Epithelial cell of esophagus (primary cell): ENCODE measurements at places on chromosomes 6 and 20.

GRCh38 chr6:17724341-17724740 lies 17.6 kb upstream of the NUP153 start:
- peak; percentile 80 for DNase-seq

DNA sequence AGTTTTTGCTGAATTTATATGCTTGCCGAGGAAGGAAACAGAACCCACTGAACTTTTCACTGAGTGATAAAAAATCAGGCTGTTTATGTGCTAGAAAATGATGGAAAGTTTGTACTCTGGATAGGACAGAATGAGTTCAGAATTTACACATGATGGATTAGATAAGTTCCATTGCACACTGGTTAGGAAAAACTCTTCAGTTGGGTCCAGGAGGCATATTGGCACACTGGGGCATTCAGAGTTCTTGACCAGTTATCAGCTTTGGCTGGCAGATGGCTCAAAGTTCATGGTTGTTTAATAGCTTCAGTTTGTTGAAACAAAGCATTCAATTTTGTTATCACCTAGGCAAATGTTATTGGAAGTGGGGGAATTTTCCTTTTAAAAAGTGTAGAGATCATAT lies 613.3 kb upstream of the SYNCRIP start:
- DNase-seq = no peak

DNA sequence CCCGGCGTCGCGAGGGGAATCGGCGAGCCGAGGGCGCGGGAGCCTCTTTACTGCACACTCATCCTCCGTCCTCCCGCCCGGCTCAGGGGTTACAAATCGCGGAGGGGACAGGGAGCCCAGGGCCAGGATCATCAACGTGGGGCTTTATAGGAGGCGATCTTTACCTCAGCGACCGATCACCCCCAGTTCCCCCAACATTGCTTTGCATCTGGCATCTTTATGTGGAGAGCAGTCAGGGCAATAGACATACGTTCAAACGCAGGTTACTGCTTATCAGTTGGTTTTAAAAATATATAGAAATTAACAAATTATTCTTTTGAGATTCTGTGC lies 634 bp downstream of the HSF2 start:
- peak; percentile 14 for DNase-seq

GRCh38 chr20:62160253-62160652 lies 16.7 kb downstream of the SS18L1 start:
- DNase-seq = no peak

DNA sequence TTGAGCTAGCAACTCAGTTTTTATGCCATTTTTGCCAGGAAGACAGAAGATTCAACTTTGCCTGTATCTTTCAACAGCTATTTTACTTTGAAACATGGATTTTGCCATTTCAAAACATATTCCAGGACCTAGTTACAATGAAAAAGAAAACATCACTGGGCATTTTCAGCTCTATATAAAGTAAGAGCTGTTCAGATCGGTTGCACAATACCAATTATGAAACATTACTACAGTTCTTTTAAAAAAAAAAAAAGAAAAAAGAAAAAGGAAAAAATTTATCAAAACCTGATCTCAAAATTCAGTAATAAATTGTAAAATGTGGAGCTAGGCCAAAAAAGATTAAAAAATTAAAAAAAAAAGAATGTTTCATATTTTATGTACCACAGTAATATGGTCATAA lies 15.6 kb downstream of the BCLAF1 start:
- DNase-seq = no peak

- DNase-seq = no peak
These were observed 70.8 kb downstream of the PYGB start for GRCh38 chr20:25318471-25319240.

- DNase-seq = peak; percentile 53
These were observed 2.4 kb downstream of the MARCKS start for GRCh38 chr6:113859349-113860180.

DNA sequence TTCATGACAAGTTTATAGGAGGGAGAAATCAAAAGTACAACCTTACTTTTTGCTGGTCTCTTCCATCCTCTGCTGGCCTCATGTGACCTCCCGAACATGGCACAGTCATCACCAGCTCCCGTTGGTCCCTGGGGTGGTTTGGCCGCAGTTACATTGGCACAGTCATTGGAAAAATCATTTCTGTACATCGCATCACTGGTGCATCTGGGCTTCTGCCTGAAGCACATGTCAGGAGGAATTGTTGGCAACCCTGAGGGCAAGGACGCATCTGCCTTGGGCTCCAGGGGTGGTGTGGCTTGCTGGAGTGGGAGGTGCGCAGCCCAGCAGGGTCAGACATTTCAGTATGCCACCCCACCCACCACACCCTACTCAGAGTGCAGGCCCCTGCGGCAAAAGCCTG lies 162.9 kb upstream of the SLC24A3 start:
- DNase-seq = no peak

DNA sequence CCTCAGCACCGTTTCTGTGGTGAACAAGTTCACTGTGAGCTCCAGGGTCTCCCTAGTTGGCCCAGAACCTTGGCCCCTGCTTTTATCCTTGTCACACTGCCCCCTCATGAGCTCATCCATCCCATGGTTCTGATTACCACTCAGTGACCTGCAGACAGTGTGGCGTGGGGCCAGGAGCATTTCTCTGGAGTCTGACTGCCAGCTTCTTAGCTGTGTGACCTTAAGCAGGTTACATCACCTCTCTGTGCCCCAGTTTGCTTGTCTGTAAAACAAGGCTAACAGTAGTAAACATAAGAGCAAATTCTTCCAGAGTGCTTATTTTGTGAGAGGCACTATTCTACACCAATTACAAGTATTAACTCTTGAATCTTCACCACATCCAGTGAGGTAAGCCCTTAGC lies 14.8 kb upstream of the MDGA1 start:
- no peak for DNase-seq

DNA sequence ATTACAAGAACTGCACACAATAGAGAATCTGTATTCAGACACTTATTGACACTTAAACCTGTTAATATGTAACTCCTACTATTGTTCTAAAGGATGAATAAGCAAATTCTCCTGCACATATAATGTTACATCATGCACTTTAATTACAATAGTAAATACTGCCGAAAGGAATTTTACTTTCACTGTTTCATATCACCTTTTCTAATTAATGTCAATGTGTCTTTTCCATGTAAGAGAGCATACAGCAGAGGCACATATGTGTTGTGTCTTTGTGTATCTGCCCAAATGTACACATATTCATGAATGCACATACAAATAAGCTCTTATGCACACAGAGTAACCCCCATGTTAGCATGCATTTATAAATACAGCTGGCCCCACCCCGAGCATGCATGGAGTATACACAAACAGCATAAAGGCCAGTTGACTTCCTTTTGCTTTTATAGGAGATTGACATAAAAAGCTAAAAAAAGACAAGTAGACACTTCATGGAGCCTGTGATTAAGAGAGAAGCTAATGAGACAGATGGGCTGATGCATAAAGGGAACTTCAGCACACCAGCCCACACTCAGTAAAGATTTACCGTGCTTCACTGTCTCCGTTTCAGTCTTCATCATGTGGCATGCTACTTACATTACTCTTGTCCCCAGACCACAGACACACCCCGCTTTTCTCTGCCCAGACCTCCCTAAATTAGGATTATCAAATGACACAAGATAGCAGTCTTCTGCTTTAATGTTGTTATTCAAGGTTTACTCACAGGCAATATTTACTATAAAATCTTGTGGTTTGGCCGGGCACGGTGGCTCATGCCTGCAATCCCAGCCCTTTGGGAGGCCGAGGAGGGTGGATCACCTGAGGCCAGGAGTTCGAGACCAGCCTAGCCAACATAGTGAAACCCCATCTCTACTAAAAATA lies 184.6 kb downstream of the ATXN1 start:
- DNase-seq = peak; percentile 11

- DNase-seq = no peak
These were observed 79.2 kb downstream of the SMOC2 start for GRCh38 chr6:168520233-168520632.

- no peak for DNase-seq
These were observed 733.8 kb upstream of the FLRT3 start for GRCh38 chr20:15071085-15071808.

DNA sequence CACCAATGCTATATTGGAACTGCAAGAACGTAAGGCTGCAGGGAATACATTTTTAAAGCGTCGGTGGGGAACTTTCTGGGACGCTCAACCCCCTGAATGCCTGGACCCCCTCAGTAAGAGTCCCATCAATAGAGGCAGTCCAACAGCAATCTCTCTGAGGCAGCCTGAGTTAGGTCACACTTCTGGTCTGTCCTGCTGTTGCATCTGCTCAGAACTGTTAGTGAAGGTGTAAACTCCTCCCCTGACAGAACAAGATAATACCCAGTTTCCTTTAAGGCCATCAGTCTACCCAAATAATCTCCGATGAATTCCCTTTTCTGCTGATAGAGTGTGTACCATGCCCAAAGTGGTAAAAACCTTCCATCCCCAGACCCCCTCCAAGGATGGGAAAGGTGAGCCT lies 1.1 kb upstream of the RNGTT start:
- DNase-seq = no peak

GRCh38 chr20:56781108-56781739 lies 152.1 kb downstream of the TFAP2C start:
- no peak for DNase-seq

DNA sequence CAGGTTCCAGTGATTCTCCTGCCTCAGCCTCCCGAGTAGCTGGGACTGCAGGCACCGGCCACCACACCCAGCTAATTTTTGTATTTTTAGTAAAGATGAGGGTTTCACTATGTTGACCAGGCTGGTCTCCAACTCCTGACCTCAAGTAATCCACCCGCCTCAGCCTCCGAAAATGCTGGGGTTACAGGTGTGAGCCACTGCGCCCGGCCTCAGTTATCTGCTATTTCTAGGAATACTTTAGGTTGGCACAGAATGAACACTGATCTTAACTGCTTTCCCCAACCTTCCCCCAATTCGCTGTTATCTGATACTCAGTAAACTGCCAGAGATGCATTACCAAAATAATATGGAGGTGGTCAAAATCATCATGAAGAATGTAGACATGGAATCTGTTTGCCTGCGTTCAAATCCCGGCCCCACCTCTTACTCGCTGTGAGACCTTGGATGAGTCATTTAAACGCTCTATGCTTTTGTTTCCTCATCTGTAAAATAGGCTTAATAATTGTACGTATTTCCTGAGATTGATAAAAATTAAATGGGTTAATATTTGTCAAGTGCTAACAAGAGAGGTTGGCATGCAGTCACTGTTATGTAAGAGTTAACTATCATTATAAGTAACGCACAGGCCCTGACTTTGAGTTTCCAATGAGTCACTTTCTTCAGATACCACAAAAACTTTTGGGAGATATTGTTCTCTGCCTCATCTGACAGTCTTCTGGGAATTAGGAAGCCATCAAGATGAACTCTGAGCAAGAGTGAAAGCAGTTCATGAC lies 44.5 kb upstream of the NCOA3 start:
- DNase-seq = peak; percentile 77

- DNase-seq = no peak
These were observed 301.0 kb upstream of the RUNX2 start for GRCh38 chr6:45027126-45027525.

DNA sequence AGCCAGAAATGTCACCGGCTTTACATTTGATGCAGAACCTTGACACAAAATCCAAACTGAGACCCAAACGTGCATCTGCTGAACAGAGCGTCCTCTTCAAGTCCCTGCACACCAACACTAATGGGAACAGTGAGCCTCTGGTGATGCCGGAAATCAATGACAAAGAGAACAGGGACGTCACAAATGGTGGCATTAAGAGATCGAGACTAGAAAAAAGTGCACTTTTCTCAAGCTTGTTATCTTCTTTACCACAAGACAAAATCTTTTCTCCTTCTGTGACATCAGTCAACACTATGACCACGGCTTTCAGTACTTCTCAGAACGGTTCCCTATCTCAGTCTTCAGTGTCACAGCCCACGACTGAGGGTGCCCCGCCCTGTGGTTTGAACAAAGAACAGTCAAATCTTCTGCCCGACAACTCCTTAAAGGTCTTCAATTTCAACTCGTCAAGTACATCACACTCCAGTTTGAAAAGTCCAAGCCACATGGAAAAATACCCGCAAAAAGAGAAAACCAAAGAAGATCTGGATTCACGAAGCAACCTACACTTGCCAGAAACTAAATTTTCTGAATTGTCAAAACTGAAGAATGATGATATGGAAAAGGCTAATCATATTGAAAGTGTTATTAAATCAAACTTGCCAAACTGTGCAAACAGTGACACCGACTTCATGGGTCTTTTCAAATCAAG lies 108.4 kb downstream of the RTN4IP1 start:
- DNase-seq = no peak

- peak; percentile 68 for DNase-seq
These were observed 164.1 kb upstream of the SALL4 start for GRCh38 chr20:51966296-51966971.

DNA sequence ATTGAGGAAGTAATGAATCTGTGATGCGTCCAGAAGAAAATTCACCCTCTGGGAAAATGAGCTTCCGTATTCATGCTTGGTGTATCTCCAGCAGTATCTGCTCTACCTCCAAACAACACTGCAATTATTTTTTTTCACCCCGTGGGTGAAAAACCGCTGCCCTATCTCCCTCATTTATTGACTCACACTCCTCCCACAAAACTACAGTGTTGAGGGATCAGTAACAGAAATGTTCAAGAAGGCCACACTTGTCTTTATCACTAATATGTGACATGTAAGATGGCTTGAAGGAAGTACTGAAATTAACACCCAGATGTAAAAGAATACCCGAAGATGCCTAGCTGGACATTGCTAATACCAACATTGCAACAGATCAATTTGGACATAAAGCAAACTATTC lies 4.9 kb upstream of the TBX18 start:
- DNase-seq = no peak

- DNase-seq = no peak
These were observed 21.0 kb upstream of the IYD start for GRCh38 chr6:150347845-150348244.

- DNase-seq = no peak
These were observed 41.7 kb downstream of the BCKDHB start for GRCh38 chr6:80148220-80148619.

GRCh38 chr20:38815446-38815845 lies 9.9 kb downstream of the PPP1R16B start:
- DNase-seq = no peak

DNA sequence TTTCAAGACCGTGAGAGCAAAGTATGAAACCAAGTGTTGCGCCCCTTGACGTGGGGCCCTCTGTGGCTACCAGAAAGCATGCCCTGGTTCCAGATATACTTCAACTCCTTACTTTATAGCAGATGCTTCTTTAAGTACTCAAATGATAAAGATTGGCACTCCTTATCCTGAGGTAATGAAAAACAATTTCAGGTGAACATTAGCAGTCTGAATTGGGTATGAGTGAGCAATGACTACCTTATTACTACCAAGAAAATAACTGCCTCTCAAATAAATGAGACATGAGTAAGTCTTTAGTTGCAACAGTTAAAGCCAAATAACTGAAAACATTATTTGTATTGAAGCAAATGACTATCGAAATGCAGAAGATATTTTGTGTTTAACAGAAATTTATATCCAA lies 408.7 kb downstream of the MMUT start:
- DNase-seq = peak; percentile 73

GRCh38 chr6:17454316-17455005 lies 61.1 kb downstream of the CAP2 start:
- DNase-seq = no peak

- no peak for DNase-seq
These were observed 55.3 kb upstream of the ADTRP start for GRCh38 chr6:11833626-11834592.
